Activated CD4-positive, alpha-beta memory T cell treated with anti-CD3 and anti-CD28 coated beads for 36 hours (primary cell): ENCODE measurements at places on chromosomes 6 and 20. TPM values are rescaled to one million over a fixed set of nuclear protein-coding genes. Genes with fewer than 3 reads are reported as not detected.

DNA sequence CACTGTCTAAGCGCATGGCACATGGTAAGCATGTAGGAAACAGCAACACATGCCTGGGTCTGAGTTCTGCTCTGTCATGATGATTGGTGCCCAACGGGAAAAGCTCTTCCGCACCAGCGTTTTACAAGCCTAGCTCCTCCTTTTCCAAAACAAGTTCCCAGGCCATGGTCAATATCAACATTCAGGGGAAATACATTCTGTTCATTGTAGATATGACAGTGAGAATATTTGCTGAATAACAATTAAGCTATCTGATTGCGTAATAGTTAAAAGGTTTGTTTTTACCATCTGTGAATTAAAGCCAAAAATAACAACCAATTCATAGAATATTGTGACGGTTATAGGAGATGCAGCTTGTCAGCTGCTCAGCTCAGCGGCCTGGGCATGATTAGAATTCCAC lies 404.3 kb upstream of the SLC35B3 start:
- H3K27me3 ChIP-seq, result no peaks in the 10 kb centered on the region
- H3K27ac ChIP-seq, result no peak overlapping the region
- H3K4me1 ChIP-seq, result no peaks in the 10 kb centered on the region
- no peak for DNase-seq
- no peak overlapping the region for H3K4me3 ChIP-seq

Gene ZC2HC1B
- total RNA-seq, result 0.24 TPM

Gene ESR1
- total RNA-seq, result not detected

Gene PRSS35
- not detected for total RNA-seq

DNA sequence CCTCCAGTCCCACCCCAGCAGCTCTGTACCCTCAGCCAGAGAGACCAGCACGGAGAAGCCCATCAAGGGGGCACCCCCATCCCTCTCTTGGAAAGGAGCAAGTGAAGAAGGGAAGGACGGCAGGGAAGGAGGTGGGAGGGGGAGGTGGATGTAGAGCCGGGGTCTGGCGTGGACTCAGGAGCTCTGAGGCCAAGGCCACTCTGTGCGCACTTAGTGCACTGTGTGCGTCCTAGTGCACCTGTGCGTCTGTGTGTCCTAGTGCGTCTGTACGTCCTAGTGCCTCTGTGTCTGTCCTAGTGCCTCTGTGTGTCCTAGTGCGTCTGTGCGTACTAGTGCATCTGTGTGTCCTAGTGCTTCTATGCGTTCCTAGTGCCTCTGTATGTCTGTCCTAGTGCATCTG lies 54.2 kb downstream of the DSTN start:
- H3K4me3 ChIP-seq, result no peak overlapping the region
- no peak for DNase-seq
- peaks cover 13% of the 10 kb centered on the region for H3K36me3 ChIP-seq
- H3K27me3 ChIP-seq, result no peaks in the 10 kb centered on the region
- H3K27ac ChIP-seq, result no peak overlapping the region
- no peaks in the 10 kb centered on the region for H3K4me1 ChIP-seq

DNA sequence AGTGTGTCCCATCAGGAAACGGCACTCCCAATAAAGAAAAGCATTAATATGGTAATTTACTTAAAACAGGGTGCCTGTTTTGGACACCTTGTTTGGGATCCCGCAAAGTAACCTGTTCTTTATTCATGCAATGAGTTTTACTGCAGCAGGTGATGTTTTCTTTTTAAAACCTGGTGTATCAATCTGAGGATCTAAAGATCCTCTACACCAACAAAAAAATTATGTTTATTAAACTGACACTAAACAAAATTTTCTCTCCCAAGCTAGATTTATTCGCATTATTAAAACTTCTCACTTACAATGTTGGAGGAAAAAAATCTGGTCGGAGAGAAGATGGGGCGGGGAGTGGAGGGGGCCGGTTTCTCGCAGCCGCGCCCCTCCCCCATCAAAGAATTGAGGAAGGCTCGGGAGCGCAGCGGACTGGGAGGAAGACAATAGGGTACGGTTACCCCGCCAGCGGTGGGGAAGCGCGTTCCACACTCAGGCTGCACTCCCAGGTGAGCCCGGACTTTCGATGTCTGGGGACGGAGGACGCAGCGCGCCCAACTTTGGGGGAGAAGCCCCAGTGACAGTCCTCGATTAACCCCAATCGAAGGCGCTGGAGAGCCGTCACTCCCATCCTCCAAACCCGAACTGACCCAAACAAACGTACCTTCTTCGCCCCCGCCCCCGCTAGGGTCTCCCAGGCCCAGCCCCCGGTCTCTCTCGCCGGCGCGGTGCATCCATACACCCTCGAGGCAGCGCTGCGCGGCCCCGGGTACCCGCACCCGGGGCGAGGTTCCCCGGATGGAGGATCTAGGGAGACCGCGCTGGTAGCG lies 1.3 kb downstream of the CD24 start:
- DNase-seq, result no peak
- H3K4me1 ChIP-seq, result peaks cover 14% of the 10 kb centered on the region
- H3K36me3 ChIP-seq, result no peaks in the 10 kb centered on the region
- H3K27me3 ChIP-seq, result peaks cover 45% of the 10 kb centered on the region

GRCh38 chr6:144155529-144155928 lies 5.2 kb downstream of the STX11 start:
- no peaks in the 10 kb centered on the region for H3K27me3 ChIP-seq
- peaks cover 60% of the 10 kb centered on the region for H3K36me3 ChIP-seq

Gene CST5
- not detected for total RNA-seq

Gene BICRAL
- 12.1 TPM for total RNA-seq

- DNase-seq, result peak; percentile 54
- no peak overlapping the region for H3K27ac ChIP-seq
- peaks cover 9% of the 10 kb centered on the region for H3K27me3 ChIP-seq
- H3K36me3 ChIP-seq, result no peaks in the 10 kb centered on the region
These were observed 108.9 kb downstream of the SNX5 start for GRCh38 chr20:17859616-17860232.

GRCh38 chr6:44386364-44386928 lies 1.1 kb upstream of the CDC5L start:
- H3K4me1 ChIP-seq, result peaks cover 31% of the 10 kb centered on the region
- DNase-seq, result no peak
- peak overlapping the region; percentile 89 for H3K4me3 ChIP-seq
- H3K27ac ChIP-seq, result peak overlapping the region; percentile 94
- no peaks in the 10 kb centered on the region for H3K27me3 ChIP-seq

- DNase-seq, result no peak
- no peak overlapping the region for H3K27ac ChIP-seq
- H3K27me3 ChIP-seq, result no peaks in the 10 kb centered on the region
- no peaks in the 10 kb centered on the region for H3K4me1 ChIP-seq
These were observed 356.3 kb upstream of the IRAK1BP1 start for GRCh38 chr6:78511009-78511408.

Gene CDH4
- total RNA-seq, result 0.21 TPM

GRCh38 chr6:131688286-131688685 lies 12.9 kb downstream of the OR2A4 start:
- H3K36me3 ChIP-seq, result no peaks in the 10 kb centered on the region
- no peaks in the 10 kb centered on the region for H3K27me3 ChIP-seq
- H3K27ac ChIP-seq, result peak overlapping the region; percentile 34
- no peak overlapping the region for H3K4me3 ChIP-seq
- no peak for DNase-seq

DNA sequence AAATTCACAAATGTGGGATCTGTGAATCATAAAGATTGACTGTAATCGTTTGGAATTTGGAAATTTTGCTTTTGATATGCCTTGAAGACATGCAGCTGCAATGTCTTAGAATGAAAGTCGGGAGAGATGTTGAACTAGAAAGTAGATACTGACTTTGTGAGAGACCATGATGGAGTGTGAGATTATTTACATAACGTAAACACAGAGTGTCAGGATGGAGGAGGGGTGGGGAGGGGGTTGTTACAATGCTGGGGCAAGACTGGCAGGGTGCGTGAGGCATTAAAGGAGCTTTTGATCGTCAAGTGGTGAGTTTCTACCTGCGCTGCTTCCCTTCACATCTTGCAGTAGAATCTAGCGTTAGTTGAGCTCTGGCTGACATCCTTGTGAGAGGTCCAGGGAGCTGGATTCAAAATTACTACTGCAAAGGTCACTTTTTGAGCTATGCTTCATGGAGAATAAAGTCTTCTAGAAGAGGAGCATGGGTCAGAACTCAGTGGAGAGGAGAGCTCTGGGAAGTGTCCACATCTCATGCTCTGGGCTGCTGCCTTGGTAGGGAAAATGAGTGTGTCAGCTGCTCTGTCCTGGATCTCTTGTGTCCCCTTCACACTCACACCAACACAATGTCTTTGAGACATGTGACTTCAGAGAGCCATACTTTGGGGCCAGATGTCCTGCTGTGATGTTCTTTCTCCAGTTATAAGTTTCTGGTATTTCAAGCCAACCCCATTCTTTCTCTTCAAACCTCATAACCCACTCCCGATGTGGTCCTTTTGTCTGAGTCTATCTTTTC lies 105.2 kb upstream of the CITED2 start:
- no peak for DNase-seq
- H3K4me1 ChIP-seq, result peaks cover 2% of the 10 kb centered on the region
- no peak overlapping the region for H3K4me3 ChIP-seq
- H3K27me3 ChIP-seq, result no peaks in the 10 kb centered on the region
- H3K36me3 ChIP-seq, result no peaks in the 10 kb centered on the region
- no peak overlapping the region for H3K27ac ChIP-seq

DNA sequence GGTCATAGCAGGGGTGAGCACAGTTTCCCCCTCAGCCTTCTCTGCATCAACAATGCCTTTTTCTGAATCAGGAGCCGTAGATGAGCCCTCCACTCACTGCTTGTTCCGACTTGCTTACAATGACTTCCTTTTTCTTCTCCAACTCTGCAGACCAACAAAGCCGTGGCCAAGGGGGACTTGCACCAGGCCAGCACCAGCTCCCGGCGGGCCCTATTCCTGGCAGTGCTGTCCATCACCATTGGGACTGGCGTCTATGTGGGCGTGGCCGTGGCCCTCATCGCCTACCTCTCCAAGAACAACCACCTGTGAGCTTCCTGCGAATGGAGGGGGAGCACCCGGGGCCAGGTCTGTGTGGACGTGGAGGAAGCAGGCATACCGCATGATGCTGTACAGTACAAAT lies 195.8 kb downstream of the SYNDIG1 start:
- H3K27me3 ChIP-seq, result no peaks in the 10 kb centered on the region
- no peaks in the 10 kb centered on the region for H3K4me1 ChIP-seq
- no peak overlapping the region for H3K4me3 ChIP-seq
- no peaks in the 10 kb centered on the region for H3K36me3 ChIP-seq
- DNase-seq, result no peak

- H3K27ac ChIP-seq, result no peak overlapping the region
- H3K27me3 ChIP-seq, result no peaks in the 10 kb centered on the region
- H3K4me1 ChIP-seq, result peaks cover 23% of the 10 kb centered on the region
- no peak overlapping the region for H3K4me3 ChIP-seq
- DNase-seq, result peak; percentile 67
These were observed 21.6 kb downstream of the TFEB start for GRCh38 chr6:41713650-41714291.

DNA sequence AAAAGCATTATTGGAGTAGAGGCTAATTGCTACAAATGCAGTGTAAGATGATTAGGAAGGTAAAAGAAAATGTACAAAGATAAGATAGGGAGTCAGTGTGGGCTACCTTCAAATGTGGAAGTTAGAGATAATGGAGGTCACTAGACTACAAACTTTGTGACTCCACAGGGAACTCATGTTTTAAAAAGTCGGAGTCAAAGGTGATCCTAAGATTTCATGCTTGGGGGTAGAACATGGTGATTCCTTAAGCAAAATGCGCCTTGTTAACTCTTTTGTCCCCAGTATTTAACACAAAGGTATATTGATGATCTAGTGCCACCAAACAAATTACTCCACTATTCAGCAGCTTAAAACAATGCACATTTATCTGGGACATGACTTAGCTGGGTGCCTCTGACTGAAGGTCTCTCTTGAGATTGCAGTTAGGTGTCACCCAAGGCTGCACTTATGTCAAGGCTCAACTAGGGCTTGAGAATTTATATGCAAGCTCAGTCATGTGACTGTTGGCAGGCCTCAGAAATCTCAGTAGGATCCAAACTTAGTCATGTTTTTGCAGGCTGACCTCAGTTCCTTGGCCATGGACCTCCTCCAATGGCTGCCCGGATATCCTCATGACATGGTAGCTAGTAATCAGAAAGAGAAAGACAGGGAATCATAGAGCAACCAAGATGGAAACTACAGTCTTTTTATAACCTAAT lies 11.4 kb upstream of the SNX9 start:
- DNase-seq, result no peak
- no peak overlapping the region for H3K4me3 ChIP-seq
- peaks cover 3% of the 10 kb centered on the region for H3K27me3 ChIP-seq
- H3K4me1 ChIP-seq, result peaks cover 31% of the 10 kb centered on the region
- peaks cover 9% of the 10 kb centered on the region for H3K36me3 ChIP-seq

GRCh38 chr6:259316-259715 lies 33.0 kb upstream of the DUSP22 start:
- H3K27me3 ChIP-seq, result no peaks in the 10 kb centered on the region
- H3K36me3 ChIP-seq, result peaks cover 1% of the 10 kb centered on the region
- no peak overlapping the region for H3K4me3 ChIP-seq
- peaks cover 17% of the 10 kb centered on the region for H3K4me1 ChIP-seq

- no peak for DNase-seq
- H3K27ac ChIP-seq, result no peak overlapping the region
- peaks cover 48% of the 10 kb centered on the region for H3K27me3 ChIP-seq
- no peaks in the 10 kb centered on the region for H3K36me3 ChIP-seq
These were observed 7.0 kb downstream of the UBD start for GRCh38 chr6:29552512-29553051.

- peaks cover 15% of the 10 kb centered on the region for H3K27me3 ChIP-seq
- no peak for DNase-seq
- no peak overlapping the region for H3K4me3 ChIP-seq
- no peak overlapping the region for H3K27ac ChIP-seq
These were observed 13.5 kb upstream of the CNR1 start for GRCh38 chr6:88179692-88180091.

Gene ULBP3
- 0.61 TPM for total RNA-seq

Gene HLA-DRA
- 6.0 TPM for total RNA-seq

Gene SLC22A16
- not detected for total RNA-seq

DNA sequence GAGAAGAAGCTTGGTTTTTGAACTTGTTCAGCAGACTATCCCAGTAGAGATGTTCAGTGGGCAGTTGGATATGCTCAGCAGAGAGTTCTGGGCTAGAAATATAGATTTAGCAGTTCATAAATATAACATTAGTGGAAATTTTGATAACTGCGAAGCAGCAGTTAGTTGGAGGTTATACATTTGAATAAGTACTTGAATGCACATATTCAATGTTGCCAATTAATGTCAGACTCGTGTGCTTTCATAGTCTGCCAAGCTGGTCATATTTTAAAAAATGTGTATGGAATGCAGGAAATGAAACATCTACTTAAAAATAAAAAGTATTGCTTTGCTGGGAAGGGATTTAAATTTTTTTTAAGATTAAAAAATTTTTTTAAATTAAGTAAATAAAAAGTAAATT lies 92.5 kb upstream of the E2F3 start:
- no peak for DNase-seq
- peaks cover 2% of the 10 kb centered on the region for H3K27me3 ChIP-seq
- H3K4me3 ChIP-seq, result no peak overlapping the region
- H3K4me1 ChIP-seq, result no peaks in the 10 kb centered on the region
- no peaks in the 10 kb centered on the region for H3K36me3 ChIP-seq

DNA sequence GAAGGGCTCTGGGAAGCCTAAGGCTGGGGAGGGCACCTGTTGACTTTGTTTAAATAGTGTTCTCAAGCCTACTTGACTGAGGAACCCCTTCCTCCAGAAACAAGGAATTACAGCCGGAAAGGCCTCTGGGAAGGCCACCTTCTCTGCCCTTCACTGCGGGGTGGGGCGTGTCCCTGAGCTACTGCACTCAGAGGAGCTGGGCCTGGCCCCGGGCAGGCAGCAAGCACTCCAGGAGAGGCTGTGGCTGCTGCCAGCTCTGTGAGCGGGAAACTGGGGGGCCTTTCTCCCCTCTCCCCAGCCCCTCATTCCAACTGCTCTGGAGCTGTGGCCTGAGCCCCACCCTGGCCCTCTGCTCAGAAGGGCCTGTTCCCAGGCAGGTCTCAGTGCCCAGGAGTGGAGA lies 4.0 kb upstream of the OSBPL2 start:
- H3K27me3 ChIP-seq, result no peaks in the 10 kb centered on the region
- no peak overlapping the region for H3K27ac ChIP-seq
- H3K36me3 ChIP-seq, result no peaks in the 10 kb centered on the region
- DNase-seq, result no peak
- H3K4me1 ChIP-seq, result peaks cover 8% of the 10 kb centered on the region
- H3K4me3 ChIP-seq, result no peak overlapping the region
